ENCODE measurements at places on chromosomes 16 and 17.
A peak's percentile ranks its signal among the peaks of the same experiment; 100 is the strongest.

DNA sequence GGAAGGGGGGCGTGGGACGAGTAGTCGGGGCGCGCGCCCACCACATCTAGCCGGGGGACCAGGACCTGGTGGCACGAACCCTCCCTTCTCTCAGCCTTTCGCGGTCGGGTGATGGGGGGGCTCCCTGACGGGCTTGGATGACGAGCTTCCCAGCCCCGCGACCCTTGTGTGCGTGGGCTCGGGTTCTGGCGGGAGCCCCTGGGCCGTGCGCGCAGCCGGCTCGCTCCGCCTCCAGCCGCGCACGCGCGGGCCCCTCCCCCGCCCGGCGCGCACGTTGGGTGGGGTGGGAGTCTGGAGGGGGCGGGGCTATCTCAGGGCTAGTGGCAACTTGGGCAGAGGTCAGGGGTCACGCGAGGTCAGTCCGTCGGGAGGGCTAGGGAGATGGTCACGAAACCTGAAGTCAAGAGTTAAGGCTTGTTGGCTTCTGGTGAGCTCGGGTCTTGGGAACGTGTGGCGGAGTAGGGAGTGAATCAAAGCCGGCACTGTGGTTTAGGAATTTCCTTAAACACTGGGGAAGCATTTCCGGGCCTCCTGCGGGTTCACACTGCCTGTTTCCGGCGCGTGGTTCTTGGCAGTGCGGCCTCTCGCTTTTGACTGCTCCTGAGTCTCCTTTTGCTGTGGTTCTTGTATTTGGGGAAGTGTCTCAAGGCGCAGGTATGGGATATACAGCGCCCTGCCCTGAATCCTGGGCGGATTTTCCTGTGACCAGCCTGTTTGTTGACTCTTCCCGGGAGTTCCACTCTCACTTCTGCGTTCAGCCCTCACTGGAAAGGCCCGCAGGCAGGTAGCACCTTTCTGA, at the start of gene SRCAP:
Gene SRCAP (plus strand): TSS at position 356 of the 799 bp plus-strand sequence. CDS start 1,654 bp downstream, outside the sequence.
- DNase-seq, result peak; percentile 64

DNA sequence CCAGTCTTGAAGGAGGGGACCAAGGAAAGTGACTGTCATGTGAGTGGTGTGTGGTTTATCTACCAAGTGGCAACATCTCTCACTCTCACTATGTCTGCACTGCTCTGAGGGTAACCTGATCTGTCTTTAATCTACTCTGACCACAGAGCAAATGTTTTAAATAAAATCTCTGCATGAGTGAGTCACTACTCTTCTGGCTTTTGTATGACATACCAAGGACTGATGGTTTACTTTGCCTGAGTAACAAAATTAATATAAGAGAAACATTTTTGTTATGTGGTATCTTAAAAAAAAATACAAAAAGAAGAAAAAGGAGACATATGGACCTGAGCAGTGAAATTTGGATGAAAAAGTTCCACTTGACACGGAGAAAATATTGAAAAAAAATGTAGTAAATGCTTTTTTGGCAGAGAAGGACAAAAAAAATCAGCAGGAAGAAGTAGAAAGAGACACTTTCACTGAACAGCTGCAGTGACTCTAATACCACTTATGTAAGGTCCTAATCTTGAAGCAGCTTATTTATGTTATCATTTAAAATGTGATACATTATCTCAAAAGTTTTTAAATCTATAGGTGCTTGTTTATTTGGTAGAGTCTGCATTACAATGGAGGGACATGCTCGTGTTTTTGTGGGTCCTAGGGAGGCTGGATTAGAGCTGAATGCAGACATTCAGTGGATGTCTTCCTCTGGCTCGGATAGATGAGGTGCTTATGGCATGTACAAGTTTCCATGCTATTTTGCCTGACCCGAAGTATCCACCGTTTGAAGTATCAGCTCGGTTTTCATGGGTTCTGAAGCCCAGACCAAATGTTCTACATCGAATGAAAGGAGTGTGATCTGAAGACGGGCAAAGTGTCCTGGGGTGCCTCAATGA, 240.7 kb downstream of the MAP2K6 start:
- DNase-seq, result no peak

DNA sequence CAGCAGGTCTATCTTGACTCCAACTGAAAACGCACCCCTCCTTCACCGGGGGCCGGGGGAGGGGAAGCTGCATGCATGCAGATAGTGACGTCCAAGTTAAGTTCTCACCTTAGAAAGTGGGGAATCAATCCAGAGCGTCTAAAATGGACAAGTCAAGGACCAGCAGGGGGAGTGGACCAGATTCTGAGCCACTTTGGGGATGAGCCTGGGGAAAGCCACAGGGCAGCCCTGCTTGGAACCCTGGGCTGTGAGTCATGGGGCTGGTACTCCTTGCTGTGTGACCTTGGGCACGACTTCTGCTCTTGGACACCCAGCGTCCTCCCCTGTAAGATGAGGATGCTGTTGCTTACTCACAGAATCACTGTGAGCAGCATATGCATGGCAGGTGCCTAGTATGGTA, 9.1 kb downstream of the TNFRSF13B start:
- no peak for DNase-seq

- DNase-seq, result no peak
Measured at GRCh38 chr17:45784741-45785479, 790 bp downstream of the CRHR1 start.

DNA sequence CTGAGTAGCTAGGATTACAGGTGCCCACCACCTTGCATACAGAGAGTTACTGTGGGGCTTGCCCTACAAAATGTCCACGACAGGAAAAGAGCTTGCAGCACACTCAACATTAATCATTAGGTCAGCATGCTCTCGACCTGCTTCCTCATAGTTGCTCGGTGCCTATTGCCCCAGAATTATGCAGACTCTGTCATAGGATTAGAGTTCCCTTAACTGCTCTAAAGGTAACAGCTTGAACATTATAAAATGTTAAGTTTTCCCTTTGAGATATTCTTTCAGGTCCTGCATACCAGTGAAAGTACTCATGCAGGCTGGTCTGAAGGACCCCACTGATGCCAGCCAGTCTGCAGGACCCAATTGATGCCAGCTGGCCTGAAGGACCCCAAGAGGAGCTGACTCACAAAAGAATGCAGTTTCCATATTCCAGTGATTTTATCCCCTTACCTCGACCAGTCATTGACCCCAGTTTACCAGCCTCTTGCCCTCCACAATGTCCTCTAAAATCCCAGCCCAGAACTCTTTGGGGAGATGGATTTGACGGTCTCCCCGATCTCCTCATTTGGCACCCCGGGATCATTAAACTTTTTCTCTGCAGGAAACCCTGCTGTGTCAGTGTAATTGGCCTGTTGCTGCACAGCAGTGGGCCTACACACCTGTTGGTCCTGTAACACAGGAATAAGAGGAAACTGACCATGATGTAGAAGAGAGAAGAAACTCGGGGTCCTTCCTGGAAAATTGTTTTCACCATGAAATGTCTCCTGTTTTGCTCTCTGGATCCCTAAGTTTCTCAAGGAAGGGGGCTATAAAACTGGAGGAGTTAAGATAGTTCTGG, 10.6 kb downstream of the ICAM2 start:
- no peak for DNase-seq

GRCh38 chr16:53546988-53547391, 44.0 kb upstream of the AKTIP start:
- DNase-seq, result no peak

- no peak for DNase-seq
Measured at GRCh38 chr17:42334677-42335076, 46.4 kb downstream of the STAT5A start.
